ENCODE measurements at places on chromosomes 7 and 10.
A peak's percentile ranks its signal among the peaks of the same experiment; 100 is the strongest.

- DNase-seq = no peak
Observed at GRCh38 chr10:14146501-14146900, 184.2 kb downstream of the FRMD4A start.

DNA sequence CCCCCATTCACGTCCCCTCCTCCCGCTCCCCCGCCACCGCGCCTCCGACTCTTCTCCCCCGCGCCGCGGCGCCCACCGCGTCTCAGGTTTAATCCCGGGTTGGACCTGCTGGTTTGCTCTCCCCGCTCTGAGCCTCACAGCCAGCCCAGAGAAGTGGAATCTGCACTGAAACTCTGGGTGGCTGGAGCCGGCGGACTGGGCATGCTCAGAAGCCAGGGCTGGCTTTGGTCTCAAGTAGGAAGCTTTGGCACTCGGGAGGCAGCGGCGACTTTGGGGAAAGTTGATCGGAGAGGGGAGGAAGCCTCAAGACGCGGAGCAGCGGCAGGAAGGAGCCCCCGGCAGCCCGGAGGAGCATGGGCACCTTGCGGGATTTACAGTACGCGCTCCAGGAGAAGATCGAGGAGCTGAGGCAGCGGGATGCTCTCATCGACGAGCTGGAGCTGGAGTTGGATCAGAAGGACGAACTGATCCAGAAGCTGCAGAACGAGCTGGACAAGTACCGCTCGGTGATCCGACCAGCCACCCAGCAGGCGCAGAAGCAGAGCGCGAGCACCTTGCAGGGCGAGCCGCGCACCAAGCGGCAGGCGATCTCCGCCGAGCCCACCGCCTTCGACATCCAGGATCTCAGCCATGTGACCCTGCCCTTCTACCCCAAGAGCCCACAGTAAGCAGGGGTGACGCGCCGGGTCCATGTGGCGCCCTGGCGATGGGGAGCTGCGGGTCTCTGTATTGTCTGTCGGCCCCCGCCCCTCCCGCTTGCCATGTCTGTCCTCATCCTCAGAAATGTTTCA is at the start of gene PRKG1:
Gene PRKG1, plus strand, starts transcription at position 250 of the 791 bp plus-strand sequence.
- DNase-seq = peak; percentile 50

DNA sequence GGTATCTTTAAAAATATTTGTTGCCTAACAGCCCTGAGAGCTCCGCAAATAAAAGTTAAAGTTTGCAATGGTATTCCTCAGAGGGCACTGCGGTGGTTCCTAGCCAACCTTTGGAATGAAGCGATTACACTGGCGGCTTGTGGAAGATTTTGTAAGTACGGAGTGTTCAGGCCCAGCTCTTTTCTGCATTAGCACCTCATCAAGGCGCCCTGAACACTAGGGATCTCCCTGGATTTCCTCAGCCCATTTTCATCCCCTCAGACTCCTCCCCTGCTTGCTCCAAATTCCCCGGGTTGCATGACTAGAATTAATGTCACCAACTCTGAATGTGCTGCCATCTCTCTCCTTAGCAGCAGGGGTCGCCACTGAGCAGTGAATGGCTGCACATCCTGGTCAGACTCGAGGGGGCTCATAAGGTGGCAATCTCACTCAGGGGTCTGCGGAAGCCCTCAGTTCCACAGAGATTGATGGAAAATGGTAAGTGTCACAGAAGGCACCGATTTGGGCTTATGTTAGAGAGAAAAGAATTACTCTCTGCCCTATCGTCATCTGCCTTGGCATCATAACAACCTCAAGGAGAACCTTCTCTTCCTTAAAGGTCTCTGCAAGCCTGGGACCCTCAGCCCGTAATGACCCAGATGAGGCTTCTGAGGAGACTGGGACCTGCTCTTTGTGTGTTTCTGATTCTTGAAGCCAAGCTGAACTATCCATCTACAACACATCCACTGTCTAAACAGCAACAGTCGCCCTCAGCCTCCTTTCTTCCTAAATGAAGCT is 262.8 kb upstream of the AOAH start:
- no peak for DNase-seq

DNA sequence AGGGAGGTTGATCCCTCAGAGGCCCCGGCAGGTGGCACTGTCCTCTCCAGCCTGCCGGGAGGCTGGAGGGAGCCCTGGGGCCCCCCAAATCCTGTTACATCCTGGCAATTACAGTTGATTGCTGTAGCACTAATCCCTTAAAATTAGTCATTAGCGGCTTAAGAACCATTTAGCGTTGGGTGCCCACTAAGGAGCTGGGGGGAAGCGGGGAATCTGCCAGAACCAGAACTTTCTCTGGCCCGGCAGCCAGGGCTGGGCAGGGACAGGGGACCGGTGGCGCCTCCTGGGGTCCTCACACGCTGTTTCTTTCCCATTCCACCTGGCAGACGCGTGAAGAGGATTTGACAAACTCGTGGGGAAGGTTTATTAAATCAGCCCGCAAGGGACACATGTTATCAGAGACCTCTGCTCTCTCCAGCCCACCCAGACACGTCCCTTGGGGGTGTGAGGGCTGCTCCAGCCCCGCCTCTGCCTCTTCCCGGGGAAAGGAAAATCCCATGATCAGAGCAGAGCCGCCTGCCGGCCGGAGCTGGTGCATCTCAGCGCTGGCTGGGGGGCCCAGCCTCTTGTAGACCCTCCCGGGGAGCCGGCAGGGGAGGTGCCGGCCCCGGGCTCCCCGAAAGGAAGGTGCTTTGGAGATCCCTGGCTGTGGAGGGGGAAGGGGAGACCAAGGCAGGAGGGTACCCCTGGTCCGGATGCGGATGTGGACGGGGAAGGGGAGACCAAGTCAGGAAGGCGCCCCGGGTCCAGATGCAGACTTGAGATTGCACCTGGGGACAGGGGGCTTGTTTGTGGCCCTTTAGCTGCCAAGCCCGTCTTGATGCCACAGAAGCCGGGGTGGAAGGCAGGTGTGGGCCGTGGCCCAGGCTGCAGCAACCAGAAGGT is 142.7 kb downstream of the ELFN1 start:
- no peak for DNase-seq

DNA sequence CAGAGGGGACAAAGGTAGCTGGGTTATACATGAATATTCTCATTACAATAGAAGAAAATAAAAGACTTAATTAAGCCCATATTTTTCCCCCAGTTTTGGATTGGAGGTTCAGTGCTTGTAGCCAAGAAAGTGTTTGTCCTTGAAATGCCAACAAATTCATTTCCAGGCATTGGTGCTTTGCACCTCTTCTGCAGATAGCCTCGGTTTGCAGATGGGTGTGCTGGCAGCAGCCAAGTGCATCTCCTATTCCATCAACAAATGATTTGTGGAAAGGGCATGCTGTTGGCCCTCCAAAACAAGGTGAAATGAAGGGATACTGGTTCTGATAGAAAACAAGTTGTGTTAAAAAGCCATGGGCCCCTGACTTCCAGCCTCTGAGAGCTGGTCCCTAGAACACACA is 187.3 kb downstream of the DPY19L1 start:
- no peak for DNase-seq

- no peak for DNase-seq
Observed at GRCh38 chr7:50397971-50398324, 52.2 kb downstream of the FIGNL1 start.

GRCh38 chr7:134069187-134069586 is 58.0 kb upstream of the LRGUK start:
- no peak for DNase-seq

DNA sequence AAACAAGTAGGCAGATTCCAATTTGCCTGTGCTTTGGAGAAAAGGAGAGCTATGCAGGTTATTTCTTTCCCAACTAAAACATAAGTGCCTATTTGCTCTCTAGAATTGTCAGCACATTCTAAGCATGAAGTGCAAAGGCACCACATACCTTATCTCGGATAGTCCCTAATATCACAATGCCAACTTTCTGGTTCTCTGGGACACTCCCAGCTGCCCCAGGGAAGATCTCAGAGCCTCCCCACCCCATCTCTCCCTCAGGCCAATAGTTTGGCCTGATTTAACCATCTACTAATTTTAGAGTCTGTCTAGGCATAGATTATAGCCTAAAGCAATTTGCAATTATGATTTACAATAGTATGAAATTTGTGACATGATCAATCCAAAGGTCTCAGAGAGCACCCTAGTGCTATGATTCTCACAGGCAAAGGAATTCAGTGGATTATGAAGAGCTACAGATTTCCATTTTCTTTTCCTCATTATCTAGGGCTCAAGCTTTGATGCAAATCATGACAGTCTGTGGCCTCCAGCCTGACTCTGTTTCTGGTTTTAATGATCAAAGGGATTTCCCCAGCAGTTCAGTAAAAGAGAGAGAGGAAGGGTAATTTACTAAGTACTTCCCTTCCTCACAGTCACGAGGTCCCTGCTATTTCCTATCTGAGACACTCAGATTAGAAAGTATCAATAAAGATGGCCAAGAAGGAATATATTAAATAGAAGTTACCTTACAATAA is 29.0 kb upstream of the IL6 start:
- no peak for DNase-seq

GRCh38 chr7:128031901-128032604 is 816 bp upstream of the LRRC4 start:
- peak; percentile 74 for DNase-seq

GRCh38 chr7:122886357-122887081 is at the start of gene CADPS2:
TSS of gene CADPS2 (minus strand) at chr7:122886460. CDS start at chr7:122886337, 123 bp downstream.
- DNase-seq = peak; percentile 16

DNA sequence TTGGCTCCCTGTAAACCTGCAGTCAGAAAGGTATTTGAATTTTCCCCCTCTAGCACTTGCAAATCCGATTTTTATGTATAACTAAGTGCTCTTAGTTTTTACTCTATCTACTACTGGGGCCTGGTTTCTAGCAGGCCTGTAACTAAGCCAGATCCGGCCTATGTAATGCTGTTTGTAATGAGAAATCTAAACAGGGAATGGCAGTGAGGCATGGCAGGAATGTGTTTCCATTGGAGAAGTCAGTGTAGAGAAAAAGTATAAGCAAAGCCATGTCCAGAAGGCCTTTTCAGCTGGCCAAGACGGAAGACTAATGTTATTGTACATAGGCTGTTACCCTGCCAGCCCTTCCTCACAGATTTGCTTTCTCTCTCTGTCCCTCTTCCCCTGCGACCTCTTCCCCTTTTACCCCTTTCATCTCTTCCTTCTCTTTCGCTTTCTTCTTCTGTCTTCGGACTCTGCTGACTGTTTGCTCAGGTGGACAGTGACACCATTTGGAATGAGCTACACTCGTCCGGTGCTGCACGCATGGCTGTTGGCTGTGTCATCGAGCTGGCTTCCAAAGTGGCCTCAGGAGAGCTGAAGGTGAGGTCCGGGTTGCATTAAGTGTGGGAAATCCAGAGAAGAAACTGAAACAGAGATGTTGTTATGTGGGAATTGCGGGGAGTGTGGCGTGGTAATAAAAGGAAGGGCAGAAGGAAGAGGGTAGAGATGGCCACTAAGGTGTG is 297.5 kb downstream of the HDAC9 start:
- DNase-seq = no peak

DNA sequence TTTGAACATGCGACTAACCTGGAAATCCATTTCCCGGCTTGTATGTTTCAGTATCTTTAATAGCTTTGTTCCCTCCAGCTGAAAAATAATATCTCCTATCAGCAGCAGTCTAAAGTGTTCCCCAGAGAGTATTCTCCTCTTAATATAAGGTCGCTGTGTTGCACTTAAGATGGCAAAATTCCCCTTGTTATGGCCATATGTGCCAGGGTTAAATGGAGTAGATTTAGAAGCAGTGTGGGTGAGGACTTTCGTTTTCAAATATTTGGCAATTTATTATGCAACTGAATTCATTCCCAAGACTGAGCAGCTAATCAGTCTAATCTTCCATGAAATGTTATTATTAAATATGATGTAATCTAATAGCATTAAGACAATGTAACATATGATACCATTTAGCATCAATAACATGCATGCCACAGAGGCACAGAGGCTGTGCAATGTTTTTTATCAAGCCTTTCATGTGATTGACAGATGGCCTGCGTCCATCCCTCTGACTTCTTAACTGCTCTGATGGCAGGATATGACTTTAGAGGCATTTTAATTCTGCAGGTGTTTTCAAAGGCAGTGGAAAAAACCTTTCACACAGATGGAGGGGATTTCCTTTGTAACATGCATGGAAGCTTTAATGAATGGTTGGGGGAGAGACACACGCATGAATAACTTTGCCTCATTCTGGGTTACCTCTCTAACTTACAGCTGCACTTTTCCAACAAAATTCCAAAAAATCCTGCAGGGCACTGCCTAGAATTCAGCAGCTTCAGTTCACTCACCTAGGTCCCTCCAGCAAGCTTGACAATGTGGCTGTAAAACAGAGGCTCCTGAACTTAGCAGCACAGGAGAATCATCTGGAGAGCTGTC is 55.1 kb upstream of the ZPBP start:
- no peak for DNase-seq

DNA sequence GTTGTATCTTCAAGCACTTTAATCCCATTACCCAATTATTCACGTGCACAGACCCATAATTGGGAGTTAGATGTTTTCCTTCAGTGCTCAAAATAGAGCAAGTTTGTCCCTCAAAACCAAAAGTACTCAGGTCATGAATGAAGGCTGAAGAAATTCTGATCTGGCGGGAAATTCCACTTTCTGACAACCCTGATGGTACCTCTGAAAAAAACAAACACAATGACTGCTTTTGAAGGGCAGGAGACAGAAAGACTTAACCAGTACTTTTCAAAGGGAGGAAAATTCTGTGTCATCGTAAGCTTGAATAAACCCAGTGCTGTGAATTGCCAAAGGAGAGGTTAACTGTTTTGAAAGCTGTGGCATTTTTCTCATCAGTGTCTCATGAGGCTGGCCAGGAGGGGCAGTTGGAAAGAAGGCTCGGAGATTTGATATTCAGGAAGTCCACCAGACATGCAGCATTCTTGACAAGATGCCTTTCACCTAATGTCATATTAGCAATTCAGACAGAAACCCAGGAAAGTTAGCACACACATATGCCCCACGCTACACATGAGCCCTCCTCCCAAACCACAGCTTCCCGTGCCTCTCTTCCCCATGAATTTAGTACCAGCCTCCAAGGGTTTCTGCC is 347.0 kb downstream of the KCNMA1 start:
- DNase-seq = peak; percentile 84

DNA sequence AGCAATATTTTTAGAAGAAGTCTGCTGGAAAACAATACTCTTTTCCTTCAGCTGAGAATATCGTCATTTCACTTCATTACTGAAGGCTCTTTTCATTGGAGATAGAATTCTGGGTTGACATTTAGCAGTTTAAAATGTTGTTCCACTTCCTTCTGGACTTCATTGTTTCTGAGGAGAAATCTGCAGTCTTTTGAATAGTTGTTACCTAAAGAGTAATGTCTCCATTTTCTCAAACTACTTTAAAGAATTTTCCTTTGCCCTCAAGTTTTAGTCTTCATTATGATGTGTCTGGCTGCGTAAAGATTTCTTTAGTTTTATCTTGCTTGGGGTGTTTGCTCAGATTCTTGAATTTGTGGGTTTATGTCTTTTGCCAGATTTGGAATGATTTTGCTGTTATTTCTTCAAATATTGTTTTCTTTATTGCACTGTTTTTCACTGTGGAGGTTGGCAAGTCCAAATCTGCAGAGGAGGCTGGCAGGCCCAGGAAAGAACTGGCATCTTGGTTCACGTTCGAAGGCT is 136.3 kb downstream of the DNAJB6 start:
- no peak for DNase-seq

GRCh38 chr7:65968256-65969185 is 13.5 kb downstream of the GUSB start:
- DNase-seq = no peak

DNA sequence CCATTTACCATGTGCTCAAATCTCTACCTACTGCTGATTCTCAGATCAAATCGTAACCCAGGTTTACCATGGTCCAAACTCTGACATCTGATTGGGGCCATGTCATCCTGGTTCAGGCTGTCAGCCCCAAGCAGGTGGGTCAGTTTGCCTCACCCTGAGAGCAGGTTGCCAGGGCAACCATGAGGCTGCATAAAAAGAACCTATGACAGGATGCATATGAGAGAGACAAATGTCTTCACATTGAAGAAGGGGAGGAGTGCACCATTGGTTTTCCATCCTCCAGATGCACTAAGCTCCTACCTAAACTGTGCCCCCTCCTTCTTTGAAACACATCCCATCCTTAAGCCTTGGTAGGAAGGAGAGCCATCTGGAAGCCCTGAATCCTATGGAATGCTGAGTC is 10.2 kb downstream of the PRSS1 start:
- DNase-seq = no peak
